ENCODE measurements at places on chromosomes 5 and 9.

GRCh38 chr5:159332800-159333544 is 2.7 kb upstream of the IL12B start:
- no peak for DNase-seq

DNA sequence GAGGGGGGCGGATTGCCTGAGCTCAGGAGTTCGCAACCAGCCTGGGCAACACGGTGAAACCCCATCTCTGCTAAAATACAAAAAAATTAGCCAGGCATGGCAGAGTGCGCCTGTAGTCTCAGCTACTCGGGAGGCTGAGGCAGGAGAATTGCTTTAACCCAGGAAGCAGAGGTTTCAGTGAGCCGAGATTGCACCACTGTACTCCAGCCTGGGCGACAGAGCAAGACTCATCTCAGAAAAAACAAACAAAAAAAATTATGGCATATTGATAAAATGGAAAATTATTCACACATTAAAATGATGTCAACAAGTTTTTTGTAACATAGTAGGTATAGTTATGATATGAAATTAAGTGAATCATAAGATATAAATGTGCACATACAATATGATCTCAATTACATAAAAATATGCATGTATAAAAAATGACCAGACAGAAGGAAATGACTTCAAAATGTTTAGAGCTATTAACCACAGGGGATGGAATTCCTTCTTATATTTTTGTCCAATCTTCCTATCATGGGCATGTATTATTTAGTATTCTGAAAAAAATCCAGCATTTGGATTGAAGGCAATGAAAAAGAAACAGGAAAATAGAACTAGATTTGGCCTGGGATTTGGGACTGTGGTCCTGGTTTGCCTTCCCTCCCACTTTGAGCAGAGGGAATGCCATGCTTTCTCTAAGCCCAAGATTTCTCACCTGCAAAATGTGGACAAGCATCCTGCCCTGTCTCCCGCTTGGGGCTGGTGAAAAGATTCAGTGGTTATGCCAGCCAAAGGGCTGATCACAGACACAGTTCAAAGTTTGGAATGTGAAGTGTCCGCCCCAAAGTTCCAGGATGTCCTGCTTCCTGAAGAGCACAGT is 19.5 kb downstream of the SPAAR start:
- no peak for DNase-seq

DNA sequence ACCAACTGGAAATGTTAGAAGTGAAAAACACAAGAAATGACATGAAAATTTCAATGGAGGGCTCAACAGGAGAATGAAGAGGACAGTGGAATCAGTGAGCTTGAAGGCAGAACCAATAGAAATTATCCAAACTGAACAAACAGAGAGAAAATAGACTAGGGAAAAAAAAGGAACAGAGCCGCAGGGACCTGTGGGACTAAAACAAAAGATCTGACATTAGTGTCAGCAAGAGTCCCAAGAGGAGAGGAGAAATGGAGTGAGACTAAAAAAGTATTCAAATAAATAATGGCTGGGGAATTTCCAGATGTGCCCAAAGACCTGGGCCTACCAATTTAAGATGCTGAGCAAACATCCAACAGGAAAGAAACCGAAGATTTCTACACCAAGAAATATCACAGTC is 175.0 kb upstream of the PHYKPL start:
- DNase-seq, result no peak

DNA sequence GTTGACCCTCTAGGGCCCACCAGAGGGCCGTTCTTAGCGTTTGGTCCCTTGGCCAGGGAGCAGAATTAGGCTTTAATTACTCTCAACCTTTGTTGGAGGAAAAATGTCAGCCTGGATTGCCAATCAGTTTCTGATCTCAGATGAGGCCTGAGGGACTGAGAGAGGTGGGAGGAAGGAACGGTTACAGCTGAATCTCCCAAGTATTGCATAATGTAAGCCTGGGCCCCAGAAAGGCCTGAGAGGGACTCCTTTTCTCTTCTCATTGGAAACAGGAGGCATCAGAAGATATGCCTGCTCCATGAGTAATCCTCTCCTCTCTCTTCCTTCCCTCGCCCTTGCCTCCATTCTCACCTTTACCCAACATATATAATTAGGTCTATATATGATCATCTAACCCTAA is 105.7 kb downstream of the INSYN2B start:
- no peak for DNase-seq

DNA sequence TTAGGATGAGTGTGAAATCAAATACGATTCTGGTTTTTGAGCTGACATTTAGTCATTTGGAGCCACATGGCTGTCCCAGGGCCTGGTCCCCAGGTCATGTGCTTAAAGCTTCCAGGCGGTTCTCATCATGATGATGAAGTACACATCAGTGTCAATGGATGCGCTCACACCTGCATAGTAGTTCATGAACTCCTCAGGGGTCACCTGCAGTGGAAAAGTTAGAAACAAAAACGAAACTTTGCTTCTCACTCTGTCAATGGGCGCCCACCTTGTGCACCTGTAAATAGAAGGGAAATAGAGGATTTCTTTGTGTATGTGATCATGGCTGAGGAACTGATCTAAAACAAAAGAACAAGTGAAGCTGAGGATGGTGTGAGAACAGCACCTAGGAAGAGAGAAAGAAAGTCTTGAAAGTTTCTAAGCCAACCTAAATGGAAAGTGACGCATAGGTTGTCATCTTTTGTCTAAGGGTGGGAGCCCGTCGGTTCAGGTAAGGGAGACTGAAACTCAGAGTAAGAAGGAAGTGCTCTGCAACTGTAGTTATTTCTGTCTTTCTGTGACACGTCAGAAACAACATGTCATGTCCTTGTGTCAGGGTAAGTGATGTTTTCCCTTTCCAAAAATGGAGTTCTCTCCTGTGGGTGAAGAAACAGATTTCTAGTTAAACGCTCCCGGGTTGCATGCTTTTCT is 33.8 kb downstream of the CAPSL start:
- no peak for DNase-seq

GRCh38 chr9:105413525-105413924 is 34.3 kb upstream of the FSD1L start:
- DNase-seq, result peak; percentile 16

DNA sequence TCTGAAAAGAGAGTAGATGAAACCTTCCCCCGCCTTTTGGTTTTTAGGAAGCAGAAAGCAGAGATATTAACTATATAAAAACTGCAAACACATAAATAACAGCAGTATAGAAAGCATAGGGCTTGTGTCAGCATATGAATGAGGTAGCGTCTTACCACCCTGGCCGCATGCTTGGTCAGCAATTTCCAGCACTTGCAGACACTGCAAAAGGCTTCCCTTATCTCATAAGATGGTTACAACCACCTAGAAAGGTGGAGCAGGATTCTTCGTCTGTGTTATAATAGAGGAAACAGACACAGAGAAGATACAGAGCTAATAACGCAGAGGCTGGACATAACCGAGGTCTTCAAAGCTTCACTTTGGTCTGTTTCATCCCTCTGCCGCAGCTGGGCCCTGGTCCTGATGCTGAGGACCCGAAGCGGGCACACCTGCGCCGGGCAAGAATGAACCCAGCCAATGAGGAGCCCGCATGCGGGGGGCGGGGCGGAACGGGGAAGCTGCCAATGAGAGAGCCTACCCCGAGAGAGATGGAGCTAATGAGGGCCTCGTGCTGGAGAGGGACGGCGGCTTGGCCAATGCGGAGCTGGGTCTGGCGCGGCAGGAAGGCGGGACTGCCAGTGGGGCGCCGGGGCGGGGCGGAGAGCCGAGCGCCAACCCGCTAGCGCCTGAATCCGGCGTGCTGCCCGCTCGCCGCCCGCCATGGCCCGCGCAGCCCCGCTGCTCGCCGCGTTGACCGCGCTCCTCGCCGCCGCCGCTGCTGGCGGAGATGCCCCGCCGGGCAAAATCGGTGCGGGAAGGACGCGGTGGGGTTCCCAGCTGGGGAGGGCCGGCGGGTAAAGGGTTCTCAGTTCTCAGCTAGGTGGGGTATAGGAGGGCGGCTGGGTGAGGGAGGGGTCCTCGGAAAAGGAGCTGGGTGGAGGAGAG is at the start of gene PCYOX1L:
Gene PCYOX1L, plus strand, starts transcription at position 677 of the 924 bp plus-strand sequence. Its CDS starts 23 bp downstream, at position 700.
- DNase-seq, result peak; percentile 86

- DNase-seq, result no peak
Observed at GRCh38 chr5:154063372-154063771, 24.6 kb downstream of the MFAP3 start.

DNA sequence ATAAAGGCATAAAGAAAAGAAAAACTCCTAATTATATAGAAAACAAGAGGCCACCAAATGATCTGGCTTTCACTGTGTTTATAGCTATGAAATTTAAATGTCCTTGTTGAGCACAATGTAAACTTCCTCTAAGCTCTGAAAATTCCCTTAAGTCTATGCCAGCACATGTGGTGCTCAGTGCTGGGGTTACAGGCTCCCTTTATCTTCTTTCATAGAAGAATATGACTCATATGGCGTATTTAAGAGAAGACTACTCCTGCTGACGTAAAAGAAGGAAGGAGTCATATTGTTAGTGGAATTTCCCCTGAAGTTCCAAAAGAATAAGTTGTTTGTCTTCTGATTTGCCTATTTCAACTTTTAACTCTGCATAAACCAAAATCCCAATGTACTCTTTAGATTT is 30.4 kb downstream of the RNF145 start:
- DNase-seq, result peak; percentile 84

- no peak for DNase-seq
Observed at GRCh38 chr9:138007918-138008841, 130.6 kb downstream of the CACNA1B start.

GRCh38 chr5:118506217-118506852 is 482.0 kb downstream of the DTWD2 start:
- DNase-seq, result no peak

DNA sequence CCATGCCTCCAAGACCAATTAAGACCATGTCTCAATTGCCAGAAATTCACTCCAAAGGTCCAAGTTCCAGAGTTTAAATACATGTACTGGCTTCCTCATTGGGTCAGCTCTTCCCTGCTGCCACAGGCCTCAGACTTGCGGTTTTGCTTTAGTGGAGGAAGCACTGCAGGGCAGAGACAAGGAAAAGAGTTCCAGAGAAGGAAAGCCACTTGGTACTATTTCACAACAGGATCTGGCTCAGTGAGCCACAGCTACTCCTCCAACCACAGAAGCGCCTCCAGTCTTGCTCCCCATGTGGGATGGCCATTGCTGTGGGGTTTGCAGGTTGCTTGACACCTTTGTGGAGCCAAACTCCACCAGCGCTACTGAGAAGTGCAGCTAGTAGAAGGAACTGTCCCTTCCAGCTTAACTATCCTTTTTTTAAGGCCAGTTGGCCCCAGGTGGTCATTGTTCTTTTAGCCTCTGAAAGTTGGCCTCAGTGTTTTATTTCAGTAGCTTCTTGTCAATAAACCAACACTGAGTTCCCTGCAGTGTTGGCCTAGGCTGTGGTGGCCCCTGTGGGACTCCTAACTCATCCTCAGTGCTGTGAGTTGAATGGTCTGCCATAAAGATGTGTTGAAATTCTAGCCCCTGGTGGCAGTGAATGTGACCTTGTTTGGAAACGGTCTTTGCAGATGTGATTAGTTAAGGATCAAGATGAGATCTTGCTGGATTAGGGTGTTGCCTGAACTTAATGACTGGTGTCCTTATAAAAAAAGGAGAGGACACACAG is 93.7 kb upstream of the DAP start:
- no peak for DNase-seq
